Hippocampal formation (tissue), 2 donors: ENCODE measurements at places on chromosomes 12 and 14.

- DNase-seq: peak; percentile 68
Measured at GRCh38 chr12:120710031-120710804, at the start of gene UNC119B. Gene UNC119B (plus strand): TSS chr12:120710458. CDS start chr12:120710475, 17 bp downstream.

DNA sequence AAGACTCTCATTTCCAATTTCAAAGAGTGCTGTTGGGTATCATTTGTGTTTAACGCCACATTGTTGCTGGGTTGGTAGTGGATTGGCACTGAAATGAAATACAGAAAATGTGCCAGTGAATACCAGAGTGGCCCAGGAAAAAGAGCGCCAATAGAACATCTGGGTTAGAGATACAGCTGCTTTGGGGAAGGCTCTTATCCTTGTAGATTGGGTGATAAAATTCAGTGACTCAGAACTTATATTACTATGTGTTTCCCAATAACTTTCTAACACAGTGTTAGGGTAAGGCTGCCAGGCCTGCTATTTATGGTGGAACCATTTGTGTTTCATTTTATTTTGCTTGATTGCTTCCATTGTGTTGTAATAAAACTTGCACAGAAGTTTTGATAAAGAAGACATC is 168.2 kb upstream of the SSTR1 start:
- DNase-seq: no peak

- DNase-seq: no peak
Measured at GRCh38 chr14:30648471-30648870, 26.4 kb downstream of the SCFD1 start.

- DNase-seq: no peak
Measured at GRCh38 chr14:94795372-94795771, 25.5 kb upstream of the GSC start.

GRCh38 chr14:79136071-79137044 is 966.2 kb downstream of the NRXN3 start:
- no peak for DNase-seq

DNA sequence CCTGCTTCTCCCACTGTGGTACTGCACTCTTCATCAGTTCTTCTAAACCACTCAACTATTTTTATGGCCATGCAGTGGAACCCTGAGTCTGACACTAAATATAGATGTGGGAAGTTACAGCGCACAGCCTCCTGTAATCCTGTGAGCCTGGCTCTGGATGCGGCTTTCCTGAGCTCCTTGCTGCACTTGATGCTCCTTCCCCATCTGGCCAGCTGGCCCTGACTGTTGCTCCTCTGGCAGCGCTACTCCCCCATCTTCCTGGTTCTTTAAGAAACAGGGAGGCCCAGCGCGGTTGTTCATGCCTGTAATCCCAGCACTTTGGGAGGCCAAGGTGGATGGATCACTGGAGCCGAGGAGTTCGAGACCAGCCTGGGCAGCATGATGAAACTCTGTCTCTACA is 24.6 kb downstream of the IQSEC3 start:
- DNase-seq: no peak
